ENCODE measurements at places on chromosomes 11 and 22.

- DNase-seq = no peak
These were observed 19.9 kb downstream of the CTNND1 start for GRCh38 chr11:57781529-57781943.

- no peak for DNase-seq
These were observed 122.5 kb upstream of the ZC3H12C start for GRCh38 chr11:109970516-109971183.

DNA sequence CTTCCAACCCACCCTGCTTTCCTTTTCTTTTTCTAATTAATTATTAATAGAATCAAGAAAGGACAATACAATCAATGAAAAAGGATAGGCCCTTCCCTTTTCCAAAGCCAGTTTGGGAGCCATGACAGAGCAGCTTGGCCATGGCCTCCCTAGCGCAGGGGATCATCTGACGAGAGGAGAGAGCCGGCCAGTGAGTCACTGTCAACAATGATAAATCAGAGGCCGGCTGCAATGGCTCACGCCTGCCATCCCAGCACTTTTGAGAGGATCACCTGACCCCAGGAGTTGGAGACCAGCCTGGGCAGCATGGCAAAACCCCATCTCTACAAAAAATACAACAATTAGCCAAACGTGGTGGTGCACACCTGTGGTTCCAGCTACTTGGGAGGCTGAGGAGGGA, 27.5 kb upstream of the KRTAP5-7 start:
- no peak for DNase-seq

GRCh38 chr11:36775130-36775529, 177.1 kb upstream of the RAG2 start:
- DNase-seq = no peak

DNA sequence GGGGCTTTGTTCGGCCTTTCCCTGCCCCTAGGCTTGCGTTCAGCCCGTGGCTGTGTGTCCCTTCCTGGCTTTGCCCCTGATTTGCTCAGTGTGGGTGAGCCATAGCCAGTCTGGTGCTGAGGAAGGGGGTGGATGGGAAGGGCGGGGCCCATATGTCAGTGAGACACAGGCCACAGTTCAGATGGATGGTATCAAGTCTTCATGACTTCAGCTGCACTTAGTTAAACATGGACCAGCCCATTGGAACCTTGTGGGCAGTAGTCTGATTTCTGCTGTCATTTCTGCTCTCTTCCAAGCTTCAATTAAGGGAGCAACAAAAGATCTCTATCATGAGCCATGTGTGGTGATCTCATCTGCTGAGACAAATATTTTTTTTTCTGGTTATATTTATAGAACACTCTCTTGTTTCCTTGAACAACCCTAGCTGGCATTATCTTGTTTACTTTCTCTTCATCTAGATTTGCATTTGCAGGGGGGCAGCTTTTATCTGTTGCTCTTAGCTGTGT, 21.6 kb upstream of the PEX26 start:
- DNase-seq = no peak

- DNase-seq = no peak
These were observed 74.3 kb downstream of the C11orf65 start for GRCh38 chr11:108393046-108393445.

GRCh38 chr11:118785362-118785761, 5.6 kb downstream of the DDX6 start:
- DNase-seq = no peak

DNA sequence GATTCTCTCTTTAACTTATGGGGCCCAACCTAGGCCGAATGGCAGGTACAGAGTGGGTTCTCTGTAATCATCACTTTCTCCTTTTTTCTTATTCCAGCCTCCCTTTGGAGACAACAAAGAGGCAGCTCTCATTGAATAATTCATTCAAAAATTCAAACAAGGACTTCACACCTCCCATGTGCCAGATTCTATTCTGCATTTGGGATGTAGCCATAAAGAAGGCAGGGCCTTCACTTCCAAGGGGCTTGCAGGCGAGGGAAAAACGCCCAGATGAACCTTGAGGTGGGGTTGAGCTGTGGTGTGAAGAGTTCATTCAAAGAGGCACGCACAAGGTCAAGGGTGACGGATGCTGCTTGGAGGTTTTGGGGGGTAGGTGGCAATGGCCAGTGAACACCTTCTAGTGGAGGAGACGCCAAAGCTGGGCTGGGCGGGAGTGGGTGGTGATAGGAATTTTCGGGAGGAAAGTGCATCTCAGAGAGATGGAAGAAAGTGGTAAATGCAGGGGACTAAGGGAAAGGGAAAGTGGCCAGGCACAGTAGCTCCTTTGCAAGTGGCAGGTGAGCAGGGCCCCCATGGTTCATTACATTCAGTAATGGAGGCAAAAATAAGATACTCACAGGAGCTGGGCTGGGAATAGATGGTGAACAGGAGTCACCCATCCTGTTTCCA, 499.6 kb downstream of the MIAT start:
- no peak for DNase-seq

DNA sequence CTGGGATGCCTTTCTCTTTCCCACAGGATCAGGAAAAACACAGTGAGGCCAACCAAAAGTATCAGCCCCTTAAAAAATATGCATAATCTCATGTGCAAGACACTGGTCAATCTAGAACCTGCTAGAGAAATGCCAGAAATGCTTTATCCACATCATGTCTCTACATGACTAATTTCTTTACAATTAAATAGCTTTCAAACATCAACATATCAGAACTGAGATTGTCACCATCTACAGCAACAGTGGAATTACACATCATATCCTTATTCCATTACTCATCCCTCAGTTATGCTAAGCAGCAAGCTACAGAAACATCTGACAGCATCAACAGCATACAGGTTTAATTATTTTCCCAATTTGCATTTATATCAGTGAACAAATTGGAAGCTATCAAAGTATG, 78.8 kb downstream of the DDIAS start:
- DNase-seq = no peak

- DNase-seq = no peak
These were observed 10.7 kb downstream of the PCSK7 start for GRCh38 chr11:117220999-117221774.

DNA sequence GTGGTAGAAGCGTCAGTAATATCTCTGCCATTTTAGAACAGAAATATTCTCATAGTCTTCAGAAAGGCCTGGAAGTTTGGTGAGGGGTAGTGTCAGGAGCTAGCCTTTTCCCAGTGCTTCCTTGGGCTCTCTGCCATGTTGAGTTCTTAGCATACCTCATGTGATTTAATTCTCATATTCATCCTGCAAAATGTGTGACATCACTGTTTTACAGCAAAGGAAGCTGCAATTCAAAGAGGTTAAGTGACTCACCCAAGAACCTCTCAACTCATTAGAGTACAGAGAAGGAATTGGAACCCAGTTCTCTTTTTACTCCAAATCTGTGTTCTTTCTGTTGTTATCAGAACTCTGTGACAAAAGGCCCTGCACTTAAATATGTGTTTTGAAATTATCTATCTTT, 72.1 kb downstream of the RNF169 start:
- DNase-seq = no peak

DNA sequence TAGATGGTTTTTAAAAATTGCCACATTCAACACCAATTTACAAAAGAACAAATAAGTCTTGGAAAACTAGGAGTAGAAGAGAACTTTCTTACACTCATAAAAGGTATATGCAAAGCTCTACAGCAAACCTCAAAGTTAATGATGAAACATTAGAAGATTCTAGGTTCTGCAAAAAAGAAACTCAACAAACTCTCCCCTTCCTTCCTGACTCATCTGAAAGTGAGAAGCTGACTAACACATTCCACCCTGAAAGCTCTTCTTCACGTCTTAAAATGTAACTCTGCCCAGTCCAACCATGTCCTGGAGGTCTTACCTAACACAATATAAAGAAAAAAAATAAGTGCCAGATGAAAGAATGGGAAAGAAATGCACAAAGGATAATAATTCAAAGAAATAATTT, 218.9 kb upstream of the ISX start:
- DNase-seq = no peak

- DNase-seq = no peak
These were observed 607.9 kb downstream of the BUD13 start for GRCh38 chr11:116164843-116165242.

- DNase-seq = no peak
These were observed 6.8 kb downstream of the MALAT1 start for GRCh38 chr11:65505466-65506289.

DNA sequence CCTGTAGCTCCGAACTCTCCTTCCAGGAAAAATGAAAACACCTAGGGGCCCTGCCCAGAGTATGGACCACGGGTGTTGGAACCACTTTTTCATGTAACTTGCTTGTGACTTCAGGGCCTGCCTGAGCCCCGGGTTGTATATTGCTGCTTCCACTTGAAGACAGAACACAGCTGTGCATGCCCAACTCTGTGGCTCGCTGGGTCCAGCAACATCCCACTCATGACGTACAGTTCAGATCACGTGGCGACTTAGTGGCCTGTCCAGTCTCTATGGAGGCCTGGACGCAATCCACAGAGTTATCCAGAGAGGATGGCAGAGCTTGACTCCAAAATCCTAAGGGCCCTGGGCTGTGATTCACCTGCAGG, 6.8 kb downstream of the C11orf21 start:
- no peak for DNase-seq

- DNase-seq = no peak
These were observed 4.7 kb downstream of the C11orf21 start for GRCh38 chr11:2296913-2297622.

DNA sequence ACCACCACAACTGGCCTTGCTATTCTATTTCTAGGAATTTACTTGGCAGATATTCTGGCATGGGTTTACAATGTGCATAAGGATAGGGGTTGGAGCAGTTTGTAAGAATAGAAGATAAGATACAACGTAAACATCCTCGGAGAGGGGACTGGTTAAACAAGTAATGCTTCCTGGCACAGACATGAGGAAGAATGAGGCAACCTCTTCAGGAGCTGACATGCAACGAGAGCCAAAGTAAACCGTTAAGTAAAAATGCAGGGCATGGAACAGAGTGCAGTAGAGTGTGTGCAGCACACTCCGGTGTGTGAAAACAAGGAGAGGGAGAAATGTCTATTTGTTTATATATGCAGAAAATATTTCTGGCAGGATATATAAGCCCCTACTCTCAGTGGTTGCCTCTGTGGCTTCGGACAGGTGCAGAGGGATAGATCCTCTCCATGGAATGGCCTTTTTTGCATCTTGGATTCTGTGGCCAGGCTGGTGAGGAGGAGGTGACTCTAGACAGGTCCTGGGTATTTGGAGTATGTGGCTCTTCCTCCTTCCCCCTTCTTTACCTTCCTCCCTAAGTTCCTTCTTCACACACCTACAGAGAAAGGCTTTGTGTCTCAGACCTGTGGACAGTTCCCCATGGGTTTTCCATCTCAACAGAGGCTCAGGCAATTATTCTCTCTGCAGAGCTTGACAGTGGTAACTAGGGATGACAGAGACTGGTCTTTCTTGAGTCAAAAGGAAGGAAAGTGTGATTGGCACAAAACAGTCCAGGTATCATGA, 2.5 kb downstream of the RAB36 start:
- no peak for DNase-seq

DNA sequence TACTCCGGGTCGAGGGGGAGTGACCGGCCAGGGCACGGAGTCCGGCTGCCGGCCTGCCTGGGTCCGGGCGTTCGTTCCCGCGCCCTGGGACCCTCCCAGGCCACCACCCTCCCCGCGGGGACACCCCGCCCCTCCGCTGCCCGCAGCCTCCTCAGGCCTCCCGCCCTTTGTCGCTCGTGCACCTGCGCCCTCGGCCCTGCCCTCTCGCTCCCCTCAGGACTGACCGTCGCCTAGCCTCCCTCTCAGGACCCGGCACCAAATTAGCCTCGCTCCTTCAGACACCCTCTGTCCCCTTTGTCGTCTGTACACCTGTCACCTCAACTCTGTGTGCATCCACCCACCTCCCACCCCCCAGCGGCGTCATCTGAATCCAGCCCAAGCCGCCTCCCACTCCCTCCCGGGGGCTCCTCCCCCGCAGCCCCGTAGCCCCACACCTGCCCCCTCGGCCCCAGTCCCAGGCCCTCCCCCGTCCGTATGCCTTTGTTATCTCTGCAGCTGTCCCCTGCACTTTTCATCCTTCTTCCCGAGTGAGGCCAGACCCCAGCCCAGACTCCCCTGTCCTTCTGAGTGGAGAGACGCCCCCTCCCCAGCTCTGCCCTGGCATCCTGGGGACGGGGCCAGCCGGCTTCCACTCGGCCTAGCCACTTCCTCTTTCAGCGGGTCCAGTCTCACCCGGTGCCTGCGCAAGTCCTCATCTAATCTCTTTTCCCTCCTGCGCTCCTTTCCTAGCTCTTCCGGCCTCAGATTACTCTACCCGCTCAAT, 643 bp downstream of the TIGD3 start:
- DNase-seq = no peak

GRCh38 chr11:416757-417621, 2.2 kb upstream of the SIGIRR start:
- no peak for DNase-seq

DNA sequence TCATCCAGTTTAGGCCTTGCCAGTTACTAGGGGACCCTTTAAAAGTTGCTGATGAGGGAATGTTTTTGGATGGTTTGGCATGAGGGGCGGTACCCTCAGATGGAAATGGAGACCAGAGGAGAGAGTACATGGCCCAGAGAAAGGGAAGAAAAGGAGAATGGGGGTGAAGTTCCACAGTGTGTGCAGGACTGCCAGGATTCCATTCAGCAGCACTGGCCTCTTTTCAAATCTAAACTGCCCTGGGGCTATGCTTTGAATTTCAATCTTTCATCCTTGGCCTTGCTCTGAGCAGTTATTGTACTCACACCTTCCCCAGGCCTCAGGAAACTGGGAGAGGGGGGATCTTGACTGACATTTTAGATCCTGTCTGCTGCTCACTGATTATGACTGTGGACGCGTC, 3.0 kb downstream of the SLC3A2 start:
- no peak for DNase-seq

DNA sequence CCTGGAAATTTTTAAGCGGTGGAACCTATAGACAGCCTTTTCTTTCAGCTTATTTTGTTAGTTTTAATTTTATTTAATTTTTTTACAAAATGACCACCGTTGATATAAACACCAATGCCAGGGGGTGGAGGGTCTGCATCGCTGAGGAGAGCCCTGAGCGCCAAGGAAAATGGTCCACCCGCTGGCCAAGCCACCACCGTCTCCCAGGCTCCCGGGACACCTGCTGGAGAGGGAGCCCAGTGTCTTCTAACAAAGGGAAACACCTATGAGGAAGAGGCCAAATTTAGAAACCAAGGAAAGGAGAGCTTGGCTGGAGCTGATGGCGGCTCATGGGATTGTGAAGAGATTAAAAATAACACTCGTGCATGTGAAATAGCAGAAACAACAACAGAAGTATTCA, 288 bp upstream of the KRTAP5-8 start:
- DNase-seq = no peak

DNA sequence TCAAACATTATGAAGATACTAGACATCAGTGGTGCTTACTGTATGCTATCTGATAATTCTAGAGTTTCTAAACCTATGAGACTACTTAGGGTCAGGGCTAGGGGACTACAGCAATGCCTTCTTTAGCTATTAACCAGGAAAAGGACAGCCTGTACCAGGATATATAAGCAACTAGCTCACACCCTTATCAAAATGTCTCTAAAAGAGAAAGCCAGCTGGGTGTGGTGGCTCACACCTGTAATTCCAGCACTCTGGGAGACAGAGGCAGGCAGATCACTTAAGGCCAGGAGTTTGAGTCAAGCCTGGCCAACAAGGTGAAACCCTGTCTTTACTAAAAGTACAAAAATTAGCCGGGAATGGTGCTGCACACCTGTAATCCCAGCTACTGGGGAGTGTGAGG, 55.8 kb downstream of the RAB6A start:
- no peak for DNase-seq

Data from activated naive CD8-positive, alpha-beta T cell treated with anti-CD3 and anti-CD28 coated beads, Interleukin-2, amount 50 U/mL, for 16 hours (primary cell).